ENCODE measurements at places on chromosomes 6 and 20. TPM values are rescaled to one million over a fixed set of nuclear protein-coding genes. Genes with fewer than 3 reads are reported as not detected.

Gene EYA2
- 3.3 TPM for total RNA-seq

DNA sequence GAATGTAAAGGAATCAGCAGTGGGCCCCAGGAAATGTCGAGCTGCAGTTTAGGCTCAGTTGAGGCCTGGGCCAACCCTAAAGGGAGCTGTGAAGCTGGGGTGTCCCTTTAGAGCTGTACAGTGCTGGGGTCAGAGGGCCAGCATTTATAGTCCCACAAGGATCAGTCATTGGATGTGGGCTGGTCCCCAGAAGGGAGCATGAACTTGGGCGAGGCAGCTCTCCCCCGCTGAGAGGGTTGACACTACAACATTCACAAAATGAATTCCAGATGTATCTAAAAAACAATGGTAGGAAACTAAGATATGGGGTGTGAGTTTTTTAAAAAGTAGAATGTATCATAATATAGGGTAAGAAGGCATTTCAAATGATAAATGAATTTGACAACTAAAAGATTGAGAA, 29.7 kb upstream of the TMX4 start:
- no peaks in the 10 kb centered on the region for H3K36me3 ChIP-seq
- H3K4me1 ChIP-seq = no peaks in the 10 kb centered on the region
- H3K4me3 ChIP-seq = no peak overlapping the region
- no peak for DNase-seq
- no peak overlapping the region for H3K27ac ChIP-seq

GRCh38 chr20:42610070-42610469, 579.6 kb downstream of the PTPRT start:
- no peaks in the 10 kb centered on the region for H3K36me3 ChIP-seq
- no peaks in the 10 kb centered on the region for H3K4me1 ChIP-seq
- H3K27me3 ChIP-seq = no peaks in the 10 kb centered on the region

- peaks cover 6% of the 10 kb centered on the region for H3K27me3 ChIP-seq
- peak; percentile 44 for DNase-seq
- no peak overlapping the region for H3K4me3 ChIP-seq
- peak overlapping the region; percentile 42 for H3K27ac ChIP-seq
- no peaks in the 10 kb centered on the region for H3K36me3 ChIP-seq
These were observed 96.8 kb downstream of the ANKRD60 start for GRCh38 chr20:58131551-58132142.

- H3K27me3 ChIP-seq = peaks cover 4% of the 10 kb centered on the region
- H3K27ac ChIP-seq = peak overlapping the region; percentile 14
- no peak overlapping the region for H3K4me3 ChIP-seq
- no peaks in the 10 kb centered on the region for H3K36me3 ChIP-seq
- no peak for DNase-seq
These were observed 21.6 kb downstream of the MOCS3 start for GRCh38 chr20:50980071-50980681.
